T-helper 1 cell (primary cell): ENCODE measurements at places on chromosomes 3 and 15.
A peak's percentile ranks its signal among the peaks of the same experiment; 100 is the strongest.

GRCh38 chr3:124639406-124640237 is 90.6 kb upstream of the UMPS start:
- DNase-seq: no peak

DNA sequence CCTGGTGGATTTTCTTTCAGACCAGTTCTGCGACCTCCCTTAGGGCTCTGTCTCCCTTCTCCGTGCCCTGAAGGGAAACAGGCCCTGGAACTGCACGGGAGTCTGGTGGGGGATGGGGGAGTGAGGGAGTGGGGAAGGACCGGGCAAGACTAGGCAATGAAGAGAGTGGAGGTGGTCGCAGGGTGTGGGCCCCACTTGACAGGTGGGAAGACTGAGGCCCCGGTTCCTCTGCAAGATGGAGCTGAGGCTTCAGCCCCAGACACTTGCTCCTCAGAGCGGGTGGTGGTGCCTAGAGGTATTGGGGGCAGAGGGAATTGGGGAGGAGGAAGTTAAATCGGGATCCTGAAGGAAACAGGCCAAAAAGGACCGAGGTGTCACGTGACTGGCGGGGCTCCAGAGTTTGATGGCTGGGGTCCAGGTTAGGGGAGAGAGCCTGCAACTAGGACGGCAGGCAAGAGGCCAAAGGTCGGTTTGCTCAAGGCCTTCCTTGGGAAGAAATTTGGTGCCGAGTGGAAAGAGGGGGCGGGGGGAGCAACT is 597 bp upstream of the CAMK1 start:
- no peak for DNase-seq

DNA sequence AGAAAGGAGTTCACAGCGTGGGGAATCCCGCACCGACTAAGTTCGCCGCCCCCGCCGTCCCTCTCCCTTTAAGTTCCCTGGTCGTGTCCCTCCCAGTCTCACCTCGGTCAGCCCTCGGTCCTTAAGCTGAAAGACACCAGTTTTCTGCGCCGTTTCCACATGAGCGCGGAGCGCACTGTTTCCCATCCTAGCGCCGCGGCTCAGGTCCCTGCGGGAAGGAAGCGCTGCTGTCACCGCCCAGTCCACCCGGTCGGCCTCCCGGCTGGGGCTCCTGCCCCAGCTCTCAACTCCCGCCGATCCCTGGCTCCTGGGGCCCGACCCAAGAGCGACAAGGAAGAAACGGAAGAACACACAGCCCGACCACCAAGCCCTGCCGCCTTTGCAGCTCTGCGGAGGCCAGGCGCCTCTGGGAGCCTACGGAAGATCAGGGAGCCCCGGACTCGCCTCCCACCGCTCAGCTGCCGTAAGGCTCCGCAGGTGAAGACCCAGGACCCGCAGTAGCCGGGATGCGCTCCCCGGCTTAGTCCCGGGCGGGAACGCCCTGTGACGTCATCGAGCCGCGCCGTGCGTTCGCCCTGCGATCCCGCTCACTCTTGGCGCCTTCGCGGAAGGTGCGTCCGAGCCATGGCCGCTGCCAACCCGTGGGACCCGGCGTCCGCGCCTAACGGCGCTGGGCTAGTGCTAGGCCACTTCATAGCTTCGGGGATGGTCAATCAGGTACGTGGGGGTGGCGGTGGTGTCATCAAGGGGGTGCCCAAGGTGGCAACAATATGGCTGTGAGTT is at the start of the genes HAUS2 and LRRC57:
Gene HAUS2, plus strand, starts transcription at position 590 of the 783 bp plus-strand sequence. Its CDS starts 35 bp downstream, at position 625.
Gene LRRC57, minus strand, starts transcription at position 545 of the 783 bp plus-strand sequence. Its CDS starts 359 bp downstream, at position 186.
- DNase-seq: peak; percentile 78

DNA sequence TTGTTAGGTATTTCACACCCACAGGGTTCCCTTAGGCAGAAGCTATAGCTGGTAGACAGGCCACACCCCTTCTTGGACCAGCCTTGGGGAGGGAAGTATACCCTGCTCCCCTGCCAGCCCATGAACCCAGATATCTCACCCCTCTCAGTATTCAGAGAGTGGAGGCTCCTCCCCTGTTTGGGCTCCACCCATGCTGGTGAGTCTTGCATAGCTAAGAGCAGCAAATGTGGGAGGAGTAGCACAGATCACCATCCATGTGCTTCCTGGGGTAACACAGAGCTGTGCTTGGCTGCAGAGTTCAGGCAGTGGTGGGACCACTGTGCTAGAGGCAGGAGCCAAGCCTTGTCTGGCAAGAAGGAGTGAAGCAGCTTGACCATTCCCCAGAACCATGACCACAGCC is 427.2 kb downstream of the ZIC1 start:
- DNase-seq: no peak

DNA sequence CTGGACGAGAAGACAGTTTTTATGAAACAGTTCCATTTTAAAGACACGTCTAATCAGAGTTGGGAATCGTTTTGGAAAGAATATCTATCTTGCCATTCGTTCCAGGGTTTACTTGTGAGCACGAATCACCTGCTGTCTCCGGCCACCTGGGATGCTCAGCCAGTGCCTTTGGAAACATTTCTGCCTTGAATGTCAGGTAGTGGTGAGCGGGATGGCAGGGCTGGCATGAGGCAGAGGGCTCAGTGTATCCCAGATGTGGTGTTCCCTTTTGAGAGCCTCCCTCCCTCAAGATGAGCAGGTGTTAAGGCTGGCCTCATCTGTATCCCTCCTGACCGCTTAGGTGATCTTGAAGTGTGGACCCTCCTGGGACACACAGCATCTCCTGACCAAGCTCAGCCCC is 47.9 kb upstream of the PLXNA1 start:
- DNase-seq: no peak

DNA sequence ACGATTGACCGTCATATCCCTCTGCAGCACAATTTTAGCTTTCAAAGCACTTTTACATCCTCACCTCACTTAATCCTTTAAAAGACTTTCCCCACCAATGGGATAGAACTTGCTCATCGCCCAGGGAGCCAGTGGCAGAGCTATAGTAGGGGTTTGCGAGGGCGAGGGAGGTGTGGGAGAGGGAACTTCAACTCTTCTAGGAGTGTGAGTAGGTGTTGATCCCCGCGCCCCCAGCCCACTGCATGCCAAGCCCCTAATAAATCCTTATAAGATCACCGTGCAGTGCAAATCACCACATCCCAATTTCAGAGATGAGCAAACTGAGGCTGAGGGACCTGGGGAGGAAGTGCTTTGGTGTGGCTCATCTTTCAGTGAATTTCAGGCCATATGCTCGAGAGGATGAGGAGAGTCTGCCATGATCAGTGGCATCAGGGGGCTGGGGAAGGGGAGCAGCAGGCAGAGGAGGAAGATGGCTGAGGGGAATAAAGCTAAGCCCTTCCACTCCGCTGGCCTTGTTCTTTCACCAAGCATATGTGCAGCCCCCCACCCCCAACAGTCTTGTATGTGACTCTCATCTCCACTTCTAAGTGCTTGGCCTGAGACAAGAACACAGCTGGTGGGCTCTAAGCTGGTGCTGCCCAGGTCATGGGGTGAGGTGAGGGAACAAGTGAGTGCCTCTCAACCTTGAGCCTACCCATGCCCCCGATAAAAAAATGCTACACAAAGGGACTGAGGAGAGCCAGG is 5.1 kb downstream of the INSYN1 start:
- no peak for DNase-seq

DNA sequence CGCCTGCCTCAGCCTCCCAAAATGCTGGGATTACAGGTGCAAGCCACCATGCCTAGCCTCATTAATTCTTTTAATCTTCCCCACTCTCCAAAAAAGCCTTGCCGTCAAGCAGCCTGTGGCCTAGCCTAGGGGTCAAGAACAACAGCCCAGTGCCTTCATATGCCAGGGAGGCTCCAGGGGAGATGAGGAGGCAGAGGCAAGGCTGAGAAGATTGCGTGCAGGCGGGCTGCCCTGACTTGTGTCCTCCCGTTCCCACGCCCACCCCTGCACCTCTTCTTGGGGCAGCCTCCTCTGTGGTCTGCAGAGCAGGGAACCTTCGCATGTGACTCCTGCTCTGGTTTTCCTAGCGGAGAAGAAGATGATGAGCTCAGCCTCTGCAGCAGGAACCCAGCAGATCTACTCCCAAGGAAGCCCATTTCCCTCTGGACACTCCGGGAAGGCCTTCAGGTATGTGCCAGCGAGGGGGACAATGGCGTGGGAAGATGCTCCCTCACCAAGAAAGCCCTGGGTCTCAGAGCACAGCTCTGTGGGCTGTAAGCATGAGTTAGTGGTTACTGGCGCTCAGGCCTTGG is 118.5 kb upstream of the ABHD17C start:
- no peak for DNase-seq

DNA sequence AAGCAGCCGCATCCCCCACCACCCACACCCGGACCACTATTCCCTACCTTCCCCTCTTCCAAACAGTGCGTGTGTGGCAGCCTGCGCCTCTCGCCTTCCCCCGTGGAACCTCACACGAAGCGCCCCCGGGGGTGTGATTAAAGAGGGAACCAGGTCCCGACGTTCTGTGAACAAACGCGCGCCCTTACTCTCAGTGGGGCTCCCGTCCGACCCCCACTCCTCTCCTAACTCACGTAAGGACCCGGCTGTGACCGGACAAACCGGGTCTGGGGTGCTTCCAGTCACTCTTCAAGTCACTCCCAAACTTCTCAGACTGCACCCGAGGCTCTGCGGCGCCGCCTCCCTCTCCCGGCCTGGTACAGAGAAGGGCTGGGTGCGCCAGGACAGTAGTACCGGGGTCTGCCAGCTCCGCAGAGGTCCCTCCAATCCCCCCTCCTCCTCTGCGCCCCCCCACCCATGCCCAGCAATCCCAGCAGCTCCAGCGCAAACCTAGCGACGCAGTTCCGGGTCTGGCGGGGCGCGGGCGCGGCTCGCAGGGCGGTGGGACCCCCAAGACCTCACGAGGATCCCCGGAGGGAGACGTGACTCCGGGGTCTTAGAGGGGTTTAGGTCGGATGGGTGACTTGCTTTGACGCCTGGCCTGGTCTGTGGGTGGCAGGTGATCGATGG is 574 bp downstream of the DUOXA1 start:
- DNase-seq: no peak

DNA sequence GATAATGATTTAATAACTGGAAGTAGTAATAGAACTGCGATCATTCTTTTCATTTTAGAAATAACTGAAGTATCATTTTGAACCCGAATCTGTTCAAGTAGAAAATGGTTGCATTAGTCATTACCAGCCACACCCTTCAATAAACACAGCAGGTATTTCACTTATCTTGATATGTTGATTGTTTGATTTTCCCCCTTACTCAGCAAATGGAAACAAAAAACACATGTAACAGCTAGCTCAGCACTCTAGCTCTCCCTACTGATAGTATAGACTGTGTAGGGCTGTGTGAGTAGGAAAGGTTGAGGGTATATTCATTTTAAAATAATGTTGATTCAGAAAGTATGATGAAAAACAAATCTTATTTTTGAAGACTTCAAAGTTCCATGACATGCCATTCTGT is 1.1 kb upstream of the GPR149 start:
- no peak for DNase-seq

DNA sequence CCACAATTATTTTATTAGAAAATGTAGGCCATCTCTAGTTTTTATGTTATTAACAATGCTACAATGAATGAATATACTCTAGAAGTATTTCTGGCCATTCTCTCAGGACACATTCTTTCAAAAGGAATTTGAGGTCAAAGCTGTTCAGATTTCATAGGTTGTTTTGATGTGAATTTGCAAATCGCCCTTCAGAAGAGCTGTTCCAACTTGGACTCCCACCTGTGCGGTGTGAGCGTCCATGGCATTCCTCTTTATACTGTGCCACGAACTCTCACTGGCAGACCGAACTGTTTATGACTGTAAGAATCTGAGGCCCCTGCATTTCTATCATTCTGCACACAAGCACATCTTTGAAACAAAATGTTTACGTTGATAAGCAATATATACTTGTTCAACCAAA is 18.6 kb upstream of the SLC24A5 start:
- no peak for DNase-seq

DNA sequence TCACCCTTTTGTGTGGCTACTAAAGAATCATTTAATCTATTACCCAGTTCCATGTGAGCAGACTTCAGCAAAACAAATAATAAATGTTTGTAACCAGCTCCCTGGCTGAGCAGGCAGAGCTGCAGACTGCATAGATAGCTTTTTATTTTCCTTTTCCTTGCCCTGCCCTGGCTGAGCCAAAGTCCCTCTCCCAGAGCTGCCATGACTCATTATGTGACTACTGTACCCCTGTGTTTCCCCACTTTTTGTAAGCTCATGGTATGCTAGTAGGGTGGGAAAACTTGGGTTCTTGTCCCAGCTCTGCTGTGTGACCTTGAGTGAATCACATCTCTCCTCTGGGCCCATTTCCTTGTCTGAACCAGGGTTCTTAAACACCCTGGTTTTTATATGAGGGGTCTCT is 127.5 kb downstream of the CLSTN2 start:
- DNase-seq: no peak

GRCh38 chr15:49085696-49086459 is 39.6 kb upstream of the SECISBP2L start:
- no peak for DNase-seq

- DNase-seq: no peak
Observed at GRCh38 chr3:105158286-105158685, 208.4 kb upstream of the ALCAM start.

- DNase-seq: no peak
Observed at GRCh38 chr3:151227266-151227806, 24.3 kb upstream of the GPR171 start.

DNA sequence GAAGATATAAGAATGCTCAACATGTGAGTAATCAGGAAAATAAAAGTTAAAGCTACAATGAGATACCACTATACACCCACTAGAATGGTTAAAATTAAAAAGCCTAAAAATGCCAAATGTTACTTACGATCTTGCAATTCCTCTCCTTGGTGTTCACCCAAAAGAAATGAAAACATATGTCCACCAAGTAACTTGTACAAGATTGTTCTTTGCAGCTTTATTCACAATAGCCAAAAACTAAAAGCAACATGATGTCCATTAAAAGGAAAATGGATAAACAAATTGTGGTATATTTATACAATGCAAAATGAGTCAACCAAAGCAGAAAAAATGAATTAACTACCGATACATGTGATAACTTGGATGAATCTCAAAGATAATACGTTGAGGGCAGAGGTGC is 301.6 kb upstream of the THBS1 start:
- no peak for DNase-seq

- peak; percentile 76 for DNase-seq
Observed at GRCh38 chr3:46065294-46065705, 38.0 kb upstream of the XCR1 start.

DNA sequence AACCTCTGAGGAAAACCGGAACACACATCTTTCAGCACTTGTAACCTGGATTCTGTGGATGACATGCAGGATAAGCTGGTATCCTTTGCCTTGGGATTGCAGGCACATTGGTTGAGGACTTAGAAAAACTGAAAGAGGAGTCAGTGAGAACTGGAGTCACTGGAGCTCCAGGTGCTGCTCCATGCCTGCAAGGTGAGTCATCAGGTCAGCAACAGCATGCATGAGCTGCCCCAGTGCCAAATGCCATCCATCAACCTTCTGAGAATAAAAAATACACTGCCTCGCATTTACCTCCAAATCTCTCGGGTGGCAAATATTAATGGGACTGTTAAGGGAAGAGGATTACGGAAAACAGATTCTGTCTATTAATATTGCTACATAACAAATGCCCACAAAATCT is 729.1 kb downstream of the NTRK3 start:
- DNase-seq: no peak

GRCh38 chr3:10434938-10435336 is 70.4 kb downstream of the ATP2B2 start:
- DNase-seq: no peak
